Activated T-helper 1 cell treated with anti-CD3 and anti-CD28 coated beads, Interleukin-12 subunit alpha, Interleukin-12 subunit beta, Interleukin-2, Interleukin-4 antibody, amounts not matched to agents 30 ng/mL and 10 ng/mL and 1 ng/mL, durations not matched to agents 14 hours and 24 hours and 36 hours (primary cell): ENCODE measurements at places on chromosomes 12 and 14. TPM values are rescaled to one million over a fixed set of nuclear protein-coding genes. Genes with fewer than 3 reads are reported as not detected.

ACOT6 gene
- total RNA-seq, result not detected in 2 replicates

DNA sequence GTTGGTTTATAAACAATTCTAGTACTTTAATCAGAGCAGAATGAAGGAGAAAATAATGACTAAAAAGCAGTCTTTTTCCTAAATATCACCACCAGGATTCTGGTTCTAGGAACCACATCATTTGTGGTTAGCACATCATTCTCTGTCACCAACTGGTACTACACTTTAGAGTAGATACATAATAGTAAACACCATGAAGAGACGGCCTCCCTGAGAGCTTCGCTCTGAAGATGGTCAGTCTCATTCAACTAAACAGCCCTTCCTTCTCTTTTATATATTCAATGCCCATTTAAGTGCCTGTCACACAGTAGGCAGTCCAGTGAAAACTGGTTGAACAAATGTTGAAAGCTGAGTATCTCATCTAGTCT, 10.9 kb downstream of the SLC38A2 start:
- DNase-seq, result no peak
- peaks cover 69% of the 10 kb centered on the region for H3K36me3 ChIP-seq
- H3K4me1 ChIP-seq, result peaks cover 46% of the 10 kb centered on the region
- peak overlapping the region; percentile 57 for H3K27ac ChIP-seq

DNA sequence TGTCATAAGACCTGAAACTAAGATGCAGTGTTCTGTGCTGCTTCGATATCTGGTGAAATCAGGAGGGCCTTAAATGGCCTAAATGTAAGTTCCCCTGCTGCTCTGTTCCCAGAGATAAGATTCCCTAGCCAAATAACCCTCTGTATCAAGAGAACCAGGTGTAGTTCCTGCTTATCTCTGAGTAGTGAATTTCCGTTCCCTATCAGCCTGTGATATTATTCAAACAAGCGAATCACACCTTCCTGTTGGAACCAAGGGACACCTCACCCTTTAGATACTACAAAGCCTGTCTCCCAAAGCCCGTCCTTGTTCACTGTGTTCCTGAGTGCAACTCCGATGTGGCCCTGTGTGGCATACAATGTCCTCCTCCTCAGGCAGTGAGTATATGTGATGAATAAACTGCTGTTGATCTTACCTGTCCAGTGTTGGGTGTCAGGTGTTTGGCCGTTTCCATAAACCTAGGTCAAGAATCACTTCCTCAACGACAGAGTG, 52.2 kb upstream of the COCH start:
- peaks cover 2% of the 10 kb centered on the region for H3K36me3 ChIP-seq
- no peak for DNase-seq
- no peaks in the 10 kb centered on the region for H3K4me1 ChIP-seq
- no peak overlapping the region for H3K4me3 ChIP-seq

DNA sequence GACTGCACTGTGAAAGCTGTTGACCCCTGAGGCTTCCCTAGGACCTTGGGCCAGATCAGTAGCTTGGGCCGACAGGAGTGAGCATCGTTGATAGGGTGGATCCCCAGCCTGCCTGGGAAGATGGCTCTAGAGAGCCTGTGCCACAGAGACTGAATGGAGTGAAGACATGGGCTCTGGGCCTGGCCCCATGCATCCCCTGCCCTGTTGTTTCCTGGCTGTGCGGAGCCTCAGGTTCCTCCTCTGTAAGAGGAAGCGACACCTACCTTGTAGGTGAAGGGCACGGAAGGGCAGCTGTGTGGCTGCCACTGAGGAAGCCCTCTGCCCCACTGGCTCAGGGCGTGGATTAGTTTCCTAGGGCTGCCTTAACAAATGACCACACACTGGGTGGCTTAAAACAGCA, 23.9 kb downstream of the PLEKHG3 start:
- H3K36me3 ChIP-seq, result peaks cover 7% of the 10 kb centered on the region
- H3K27ac ChIP-seq, result no peak overlapping the region
- no peak for DNase-seq
- H3K4me1 ChIP-seq, result peaks cover 61% of the 10 kb centered on the region
